Psoas muscle (tissue), 8 donors: ENCODE measurements at places on chromosomes 3 and 15. TPM values are rescaled to one million over a fixed set of nuclear protein-coding genes. Genes with fewer than 3 reads are reported as not detected.

DNA sequence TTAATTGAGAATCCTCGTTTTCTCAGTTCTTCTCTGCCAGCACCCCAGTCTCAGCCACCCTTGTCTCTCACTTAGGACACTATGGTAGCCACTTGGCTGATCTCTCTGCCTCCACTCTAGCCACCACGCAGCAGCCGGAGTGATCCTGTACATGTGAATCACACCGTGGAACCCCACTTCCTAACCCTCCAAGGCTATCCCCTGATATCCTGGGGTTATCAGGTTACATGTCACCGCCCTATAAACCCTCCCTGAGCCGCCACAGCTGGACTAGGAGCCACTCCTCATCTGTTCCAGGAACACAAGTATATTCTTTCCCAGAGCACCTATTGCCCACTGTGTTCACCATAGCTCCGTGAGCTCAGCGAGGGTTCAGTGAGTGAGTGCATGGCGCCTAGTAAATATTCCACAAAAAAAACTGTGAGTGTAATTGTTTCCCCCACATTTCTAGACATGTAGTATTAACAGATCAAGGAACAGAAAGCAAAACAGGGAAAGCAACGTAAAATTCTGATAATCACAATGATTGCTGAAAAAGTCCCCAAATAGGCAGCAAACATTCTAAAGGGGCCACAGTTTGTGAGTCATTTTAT lies 661 bp upstream of the PARP14 start:
- DNase-seq: peak; percentile 51
- no peaks in the 10 kb centered on the region for H3K36me3 ChIP-seq
- H3K4me3 ChIP-seq: peak overlapping the region; percentile 78
- H3K4me1 ChIP-seq: no peaks in the 10 kb centered on the region
- H3K27me3 ChIP-seq: no peaks in the 10 kb centered on the region

The GP5 gene
- not detected for total RNA-seq

GRCh38 chr15:45529613-45530012 lies 7.1 kb upstream of the SLC30A4 start:
- no peak overlapping the region for H3K27ac ChIP-seq
- DNase-seq: no peak
- H3K4me1 ChIP-seq: no peaks in the 10 kb centered on the region
- no peaks in the 10 kb centered on the region for H3K36me3 ChIP-seq
- H3K27me3 ChIP-seq: no peaks in the 10 kb centered on the region

The WDR72 gene
- total RNA-seq: not detected

GRCh38 chr3:108882762-108883161 lies 60.2 kb downstream of the TRAT1 start:
- H3K4me3 ChIP-seq: no peak overlapping the region
- DNase-seq: no peak
